ENCODE measurements at places on chromosomes 2 and 18. TPM values are rescaled to one million over a fixed set of nuclear protein-coding genes. Genes with fewer than 3 reads are reported as not detected.

GRCh38 chr2:69768235-69768634, 26.3 kb downstream of the ANXA4 start:
- H3K36me3 ChIP-seq: peaks cover 22% of the 10 kb centered on the region
- peak overlapping the region; percentile 34 for H3K27ac ChIP-seq
- DNase-seq: no peak
- peaks cover 79% of the 10 kb centered on the region for H3K4me1 ChIP-seq
- no peak overlapping the region for H3K4me3 ChIP-seq

DNA sequence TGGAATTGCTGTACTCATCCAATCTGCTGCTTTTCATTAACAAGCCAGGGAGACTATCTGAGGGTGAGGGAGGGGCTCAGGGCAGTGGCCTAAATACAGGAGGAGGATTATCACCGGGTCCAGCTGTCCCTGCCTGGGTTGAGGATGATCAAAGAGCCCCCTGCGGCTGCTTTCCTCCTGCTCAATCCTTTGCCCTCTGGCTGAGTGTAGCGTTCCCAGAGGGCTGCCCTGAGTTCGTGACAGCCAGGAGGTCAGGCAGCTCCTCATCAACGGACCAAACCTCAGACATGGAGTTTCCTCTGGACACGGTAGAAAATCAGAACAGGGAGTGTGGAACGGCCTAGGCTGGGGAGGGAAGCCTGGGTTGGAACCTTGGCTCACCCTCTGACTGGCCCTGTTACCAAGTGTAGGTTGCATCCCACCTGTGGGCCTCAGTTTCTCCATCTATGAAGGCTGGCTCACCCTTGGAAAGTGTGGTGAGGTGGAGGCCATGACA, 23.5 kb downstream of the CIB4 start:
- H3K27me3 ChIP-seq: no peaks in the 10 kb centered on the region
- peak overlapping the region; percentile 10 for H3K27ac ChIP-seq
- no peaks in the 10 kb centered on the region for H3K36me3 ChIP-seq
- H3K4me3 ChIP-seq: no peak overlapping the region
- H3K4me1 ChIP-seq: no peaks in the 10 kb centered on the region

- H3K27me3 ChIP-seq: peaks cover 2% of the 10 kb centered on the region
- H3K4me1 ChIP-seq: no peaks in the 10 kb centered on the region
- H3K27ac ChIP-seq: no peak overlapping the region
- H3K36me3 ChIP-seq: no peaks in the 10 kb centered on the region
Measured at GRCh38 chr18:24502667-24503523, 42.5 kb downstream of the HRH4 start.

DNA sequence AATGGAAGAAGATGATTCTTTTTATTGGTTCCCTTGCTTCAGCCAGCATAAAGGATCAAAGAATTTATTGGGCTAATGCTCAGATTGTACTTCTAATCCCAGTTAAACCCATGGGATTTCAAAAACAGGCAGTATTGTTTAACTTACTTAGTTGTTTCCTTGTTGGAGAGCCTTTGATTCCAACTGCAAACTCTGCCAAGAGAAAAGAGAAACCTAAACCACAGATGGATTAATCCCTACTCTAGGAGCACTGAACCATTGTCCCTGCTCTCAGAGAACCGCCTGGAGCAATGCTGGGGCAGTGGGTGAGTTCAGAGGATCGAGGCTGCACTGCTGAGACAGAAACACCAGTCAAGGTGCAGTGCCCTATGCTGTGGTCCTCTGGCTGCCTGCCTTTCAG, 44.9 kb upstream of the SIGLEC15 start:
- no peak for DNase-seq
- H3K36me3 ChIP-seq: no peaks in the 10 kb centered on the region
- no peak overlapping the region for H3K4me3 ChIP-seq
- H3K27me3 ChIP-seq: peaks cover 36% of the 10 kb centered on the region

DNA sequence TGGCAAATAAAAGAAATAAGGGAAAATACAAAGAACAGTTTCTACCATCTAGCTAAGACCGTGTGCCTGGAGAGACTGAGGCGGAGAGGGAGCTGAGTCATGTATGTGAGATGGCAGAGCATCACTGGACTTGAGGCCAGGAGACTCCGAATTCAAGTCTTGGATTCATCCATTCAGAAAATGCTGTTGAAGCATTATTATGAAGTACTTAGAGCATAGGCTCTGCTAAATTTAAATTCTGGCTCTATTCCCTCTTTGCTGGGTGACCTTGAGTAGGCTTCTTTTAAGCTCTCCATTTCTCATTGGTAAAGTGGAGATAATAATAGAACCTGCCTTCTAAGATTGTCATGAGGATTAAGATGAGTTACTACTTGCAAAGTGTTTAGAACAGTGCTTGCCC, 34.7 kb downstream of the NPHP1 start:
- no peak for DNase-seq
- H3K27me3 ChIP-seq: peaks cover 7% of the 10 kb centered on the region
- H3K36me3 ChIP-seq: no peaks in the 10 kb centered on the region
- H3K27ac ChIP-seq: no peak overlapping the region
- H3K4me3 ChIP-seq: no peak overlapping the region

- H3K36me3 ChIP-seq: no peaks in the 10 kb centered on the region
- H3K4me3 ChIP-seq: no peak overlapping the region
- DNase-seq: no peak
- no peak overlapping the region for H3K27ac ChIP-seq
Measured at GRCh38 chr2:118151831-118152230, 63.6 kb downstream of the INSIG2 start.

Gene CXCR1
- total RNA-seq: 1.1 TPM

Gene RGPD4
- total RNA-seq: not detected

Gene ABCG8
- total RNA-seq: not detected
